ENCODE measurements at places on chromosomes 12 and 14.

- DNase-seq: no peak
These were observed 642.0 kb downstream of the GALC start for GRCh38 chr14:87351007-87351406.

- DNase-seq: no peak
These were observed 580 bp downstream of the SALL2 start for GRCh38 chr14:21525571-21525961.

- DNase-seq: no peak
These were observed 15.4 kb downstream of the GLTP start for GRCh38 chr12:109864916-109865315.

GRCh38 chr12:114063435-114063834 lies 97.3 kb upstream of the RBM19 start:
- DNase-seq: no peak

DNA sequence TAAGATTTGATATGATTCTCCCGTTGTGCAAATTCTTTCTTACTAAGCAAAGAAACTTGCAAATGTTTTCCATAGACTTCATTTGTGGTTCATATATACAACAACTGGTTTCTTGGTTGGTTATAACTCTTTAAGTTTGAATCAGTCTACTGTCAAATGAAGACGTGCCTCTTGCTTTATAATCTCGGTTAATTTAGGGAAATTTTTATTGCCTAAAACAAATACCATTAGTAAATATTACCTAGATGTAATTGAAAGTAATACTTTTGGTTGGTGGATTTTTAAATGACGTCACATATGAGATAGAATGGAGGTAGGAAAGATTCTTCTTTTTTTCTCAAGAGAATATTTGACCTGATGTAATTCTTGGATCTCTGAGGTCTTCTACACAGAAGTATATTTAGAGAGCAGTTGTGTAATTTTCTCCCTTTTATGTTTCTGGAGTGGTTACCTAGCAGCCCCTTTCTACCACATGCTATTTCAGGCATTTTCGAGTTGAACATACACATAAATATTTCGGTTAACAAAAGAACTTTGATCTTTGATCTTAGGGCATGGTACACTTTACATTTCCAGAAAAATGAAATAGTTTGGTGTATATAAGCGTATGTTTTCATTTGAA lies 1.7 kb downstream of the ATF7IP start:
- no peak for DNase-seq

DNA sequence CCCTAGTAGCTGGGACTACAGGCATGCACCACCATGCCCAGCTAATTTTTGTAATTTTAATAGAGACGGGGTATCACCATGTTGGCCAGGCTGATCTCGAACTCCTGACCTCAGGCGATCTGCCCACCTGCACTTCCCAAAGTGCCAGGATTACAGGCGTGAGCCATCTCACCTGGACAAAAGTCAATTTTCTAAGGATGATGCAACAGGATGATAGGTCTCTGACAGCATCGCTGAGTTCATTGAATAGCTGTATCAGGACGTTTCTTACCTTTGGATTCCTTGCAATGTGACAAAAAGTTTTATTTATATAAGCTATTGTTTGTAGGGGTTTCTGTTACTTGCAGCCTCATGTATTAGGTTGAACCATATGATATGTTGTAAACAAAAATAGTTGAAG lies 55.5 kb upstream of the PCED1B start:
- DNase-seq: no peak

- no peak for DNase-seq
These were observed 25.5 kb downstream of the ATF7IP start for GRCh38 chr12:14390870-14391530.

DNA sequence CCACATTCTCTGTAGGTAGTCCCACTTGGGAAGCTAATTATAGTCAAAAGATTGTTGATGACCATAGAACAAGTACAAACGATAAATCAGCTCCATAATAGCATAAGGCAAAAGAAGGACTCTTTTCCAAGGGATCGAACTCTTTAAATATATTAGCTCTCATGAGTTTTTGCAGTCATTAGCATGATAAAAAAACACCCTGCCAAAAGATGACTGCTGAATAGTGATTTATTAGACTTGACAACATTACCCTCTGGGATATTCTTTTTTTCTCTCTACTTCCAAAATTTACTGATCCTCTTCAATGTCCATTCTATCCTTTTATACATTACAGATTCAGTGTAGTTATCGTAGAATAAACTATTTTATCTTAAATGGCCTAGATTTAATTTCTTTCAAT lies 14.2 kb downstream of the EPYC start:
- no peak for DNase-seq

- DNase-seq: no peak
These were observed 113.7 kb downstream of the SAMD4A start for GRCh38 chr14:54680651-54681050.

DNA sequence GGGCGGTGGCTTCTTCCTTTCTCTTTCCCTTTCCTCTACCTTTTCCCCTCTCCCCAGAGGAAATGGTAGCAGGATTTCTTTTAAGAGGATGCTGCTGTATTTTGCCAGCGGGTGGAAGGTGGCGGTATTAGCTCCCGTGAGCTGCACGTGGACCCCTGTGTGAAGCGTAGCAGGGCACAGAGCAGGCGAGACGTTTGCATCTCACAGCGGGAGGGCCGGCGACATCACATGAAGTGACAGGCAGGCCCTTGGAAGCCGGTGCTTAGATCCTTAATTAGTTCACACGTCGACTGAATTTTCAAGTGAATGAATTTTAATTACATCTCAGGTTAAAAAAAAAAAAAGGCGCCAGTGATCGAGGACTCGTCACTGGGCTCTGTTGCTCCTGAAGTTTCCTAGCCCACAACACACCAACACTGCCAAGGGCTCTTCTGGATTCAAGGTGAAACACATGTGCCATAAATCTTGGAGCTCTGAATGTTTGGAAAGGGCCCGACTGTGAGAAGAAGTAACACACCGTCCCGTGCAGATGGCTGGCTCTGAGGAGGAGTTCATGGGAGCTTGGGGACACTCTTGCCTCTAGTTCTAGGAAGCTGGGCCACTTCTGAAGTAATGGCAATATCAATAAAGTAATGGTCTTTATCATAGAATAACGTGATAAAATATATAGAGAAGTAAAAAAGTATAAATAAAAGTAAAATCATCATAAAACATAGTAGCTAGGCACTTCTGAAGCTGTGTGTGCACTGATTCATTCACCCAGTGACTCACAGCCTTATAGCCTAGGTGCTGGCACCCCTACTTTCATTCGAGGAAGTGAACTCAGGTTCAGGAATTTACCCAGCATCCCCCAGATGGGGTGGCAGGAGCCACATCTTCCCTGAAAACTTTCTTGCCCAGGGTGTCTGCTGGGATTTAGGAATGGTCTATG lies 75.3 kb downstream of the AACS start:
- DNase-seq: no peak

DNA sequence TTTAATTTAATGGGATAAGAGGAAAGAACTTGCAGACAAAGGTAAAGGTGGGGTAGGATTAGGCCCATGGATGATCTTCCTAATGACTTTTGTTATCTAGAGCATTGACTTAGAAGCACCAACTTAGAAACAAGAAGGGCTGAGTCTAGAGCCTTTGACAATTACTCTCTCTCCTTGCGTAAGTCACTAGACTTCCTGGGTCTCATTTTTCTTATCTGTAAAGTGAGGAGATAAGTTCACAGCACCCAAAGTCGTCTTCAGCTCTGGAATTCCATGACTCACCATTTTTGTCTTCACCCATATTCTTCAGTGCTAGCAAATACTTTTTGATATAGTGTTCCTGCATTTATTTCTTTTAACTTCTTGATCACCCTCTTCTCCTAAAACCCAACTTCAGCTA lies 75.7 kb downstream of the SSPN start:
- DNase-seq: no peak

- DNase-seq: no peak
These were observed 17.5 kb downstream of the KNTC1 start for GRCh38 chr12:122544537-122544936.
